ENCODE measurements at places on chromosomes 5 and 9.

- DNase-seq = no peak
Measured at GRCh38 chr5:134911285-134912206, 6.6 kb downstream of the PCBD2 start.

- no peak for DNase-seq
Measured at GRCh38 chr9:89304834-89305188, 6.2 kb upstream of the CKS2 start.

- no peak for DNase-seq
Measured at GRCh38 chr9:97970165-97970564, 13.0 kb upstream of the ANP32B start.

DNA sequence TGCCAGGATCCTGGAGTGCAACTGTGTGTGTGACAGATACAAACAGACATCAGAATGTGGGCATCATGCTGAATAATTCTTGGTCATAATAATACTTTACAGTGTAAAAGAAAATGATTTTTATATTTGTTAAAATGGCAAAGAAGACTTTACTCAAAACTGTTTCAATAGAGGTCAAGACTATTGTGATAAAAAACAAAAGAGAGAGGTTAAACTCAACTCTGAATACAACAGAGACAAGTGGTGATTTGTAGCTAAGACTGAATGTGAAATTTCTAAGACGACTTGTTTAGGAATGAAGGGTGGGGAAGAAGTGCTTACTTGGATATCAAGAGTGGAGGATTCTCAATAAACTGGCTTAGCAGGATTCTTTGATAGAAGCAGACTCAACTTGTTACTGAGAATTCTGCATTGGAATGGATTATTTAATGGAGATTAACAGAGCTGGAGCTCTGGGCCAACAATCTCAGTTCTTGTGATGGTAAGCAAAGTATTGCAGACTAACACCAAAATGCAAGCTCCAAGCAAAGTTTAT, 457.4 kb upstream of the CDH18 start:
- no peak for DNase-seq

GRCh38 chr5:156182174-156182967, 144.6 kb upstream of the SGCD start:
- DNase-seq = no peak

GRCh38 chr5:51278539-51278938, 104.7 kb upstream of the ISL1 start:
- DNase-seq = no peak
